ENCODE measurements at places on chromosomes 12 and 14.

- no peak for DNase-seq
These were observed 498.8 kb upstream of the LMO3 start for GRCh38 chr12:17104801-17105200.

GRCh38 chr12:12977231-12977630, 22.8 kb downstream of the HEBP1 start:
- DNase-seq, result no peak

DNA sequence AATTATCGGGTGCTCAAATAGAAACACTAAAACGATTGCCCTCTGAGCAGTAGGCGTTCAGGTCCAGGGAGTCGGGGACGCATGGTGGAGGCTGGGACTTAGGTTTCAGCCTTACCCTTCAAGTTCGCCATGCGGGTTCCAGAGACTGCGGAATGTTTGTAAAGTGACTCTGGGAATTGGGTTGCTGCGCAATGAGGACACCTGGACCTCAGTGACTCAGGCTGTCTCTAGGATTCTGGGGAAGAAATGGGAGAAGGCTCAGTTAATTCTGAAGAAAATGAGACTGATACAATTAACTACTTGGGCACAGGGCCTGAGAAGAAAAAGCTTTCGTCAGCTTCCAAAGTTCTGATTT, 1.1 kb downstream of the LGALS3 start:
- DNase-seq, result peak; percentile 42

GRCh38 chr12:109386059-109386433, 38.3 kb downstream of the MYO1H start:
- no peak for DNase-seq

DNA sequence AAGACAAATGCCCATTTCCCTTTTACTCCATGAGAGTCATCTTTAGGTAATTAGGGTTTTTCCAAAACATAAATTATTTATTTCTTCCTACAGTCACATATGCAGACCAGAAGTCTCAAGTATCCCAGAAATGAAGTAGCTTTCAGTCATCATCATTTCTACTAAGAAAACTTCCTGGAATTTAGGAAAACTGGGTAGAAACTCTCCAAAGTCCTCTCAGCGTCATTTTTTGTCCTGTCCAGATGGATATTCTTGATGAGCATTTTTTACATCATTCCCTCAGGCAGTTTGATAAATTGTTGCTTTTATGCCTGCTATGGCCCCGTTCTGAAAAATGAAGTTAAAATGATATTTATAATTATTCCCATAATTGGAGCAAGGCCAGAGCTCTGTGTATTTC, 93.9 kb upstream of the DCN start:
- DNase-seq, result no peak

DNA sequence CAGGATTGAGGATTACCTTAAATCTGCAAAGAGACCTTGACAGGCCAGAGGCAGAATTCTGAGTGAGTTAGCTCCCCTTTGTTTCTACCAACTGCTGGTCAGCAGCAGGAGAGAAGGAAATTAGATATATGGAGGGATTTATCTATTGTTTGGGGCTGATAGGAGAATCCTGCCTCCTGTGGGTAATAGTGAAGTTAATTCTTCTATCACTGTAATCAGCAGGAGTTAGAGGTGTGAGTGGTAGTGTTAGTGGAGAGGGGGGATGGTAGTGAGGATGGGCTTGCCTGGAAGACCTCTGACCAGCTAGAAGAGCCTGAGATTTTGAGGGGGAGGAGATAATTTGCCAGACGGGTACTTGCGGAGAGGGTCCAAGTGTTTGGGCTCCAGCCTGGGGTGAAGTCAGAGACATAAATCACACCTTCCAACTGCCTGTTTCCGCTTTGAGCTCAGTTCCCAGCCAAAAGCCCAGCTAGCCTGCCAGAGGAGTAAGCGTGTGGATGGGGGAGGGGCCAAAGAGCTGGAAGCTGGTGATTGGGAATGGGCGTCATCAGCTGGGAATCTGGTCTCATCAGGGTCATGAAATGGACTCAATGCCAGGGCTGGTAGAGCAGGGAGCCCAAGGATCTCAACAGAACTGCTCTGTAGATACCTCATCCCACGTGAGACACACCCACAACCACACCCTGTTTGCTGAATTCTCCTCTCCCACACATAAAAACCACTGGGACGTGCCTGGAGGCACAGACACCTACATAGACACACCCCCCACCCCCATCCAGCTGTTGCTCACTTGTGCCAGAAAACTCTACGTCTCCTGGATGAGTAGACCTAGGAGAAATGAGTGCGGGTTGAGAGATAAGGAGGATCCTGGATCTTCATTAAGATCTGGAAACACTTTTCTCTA, 13.1 kb upstream of the ITGA5 start:
- no peak for DNase-seq

- DNase-seq, result peak; percentile 54
These were observed 7.9 kb upstream of the NAA25 start for GRCh38 chr12:112116232-112117060.

GRCh38 chr12:57809425-57809824, 9.1 kb downstream of the AVIL start:
- DNase-seq, result no peak

- DNase-seq, result no peak
These were observed 75.0 kb downstream of the PRMT8 start for GRCh38 chr12:3565985-3566384.

- no peak for DNase-seq
These were observed 452.7 kb upstream of the PDE3A start for GRCh38 chr12:19915392-19916195.

GRCh38 chr12:40336573-40337199, 111.9 kb downstream of the LRRK2 start:
- DNase-seq, result no peak

GRCh38 chr14:37599507-37600368, 4.3 kb downstream of the TTC6 start:
- DNase-seq, result no peak

DNA sequence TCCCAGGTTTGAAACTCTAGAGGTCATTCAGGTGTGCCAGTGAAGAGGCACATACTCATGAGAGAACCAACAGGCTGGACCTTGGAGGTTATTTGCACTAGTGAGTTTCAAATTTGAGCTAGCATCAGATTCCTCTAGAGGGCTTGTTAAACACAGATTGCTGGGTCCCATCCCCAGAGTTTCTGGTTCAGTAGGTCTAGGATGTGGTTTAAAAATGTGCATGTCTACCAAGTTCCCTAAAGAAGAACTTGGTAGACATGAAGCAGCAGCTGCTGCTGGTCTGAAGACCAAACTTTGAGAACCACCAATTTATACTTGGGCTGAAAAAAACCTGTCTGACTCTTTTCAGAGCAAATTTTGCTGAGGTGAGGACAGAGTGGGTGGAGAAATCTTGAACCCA, 61.7 kb downstream of the SUSD6 start:
- DNase-seq, result no peak

DNA sequence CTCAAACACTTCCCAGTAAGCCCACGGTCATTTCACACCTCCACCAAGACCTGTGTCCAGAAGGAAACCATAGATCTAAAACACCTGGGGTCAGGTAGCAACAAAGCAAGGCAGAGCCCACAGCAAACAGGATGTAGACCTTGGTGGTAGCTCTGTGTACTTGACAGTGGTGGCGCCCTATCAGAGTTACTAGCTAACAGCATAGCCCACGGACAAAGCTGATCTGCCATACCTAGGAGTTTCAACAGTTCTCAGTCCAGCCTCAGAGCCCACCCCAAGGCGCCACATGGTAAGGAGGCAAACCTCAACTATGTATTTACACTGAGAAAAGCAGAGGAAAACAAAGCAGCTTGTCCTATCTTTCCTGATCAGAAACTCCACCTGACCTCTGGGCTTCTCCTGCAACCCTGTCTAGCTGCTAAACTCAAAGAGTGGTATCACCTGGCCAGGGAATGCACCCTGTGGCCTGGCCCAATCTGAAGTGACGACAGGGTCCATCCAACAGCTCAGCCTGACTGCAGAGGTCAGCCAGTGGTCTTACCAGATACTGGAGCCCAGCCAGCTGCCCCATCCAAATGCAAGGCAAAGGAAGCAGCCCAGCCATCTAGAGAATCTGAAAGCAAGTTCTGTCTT, 46.3 kb downstream of the STON2 start:
- DNase-seq, result no peak

DNA sequence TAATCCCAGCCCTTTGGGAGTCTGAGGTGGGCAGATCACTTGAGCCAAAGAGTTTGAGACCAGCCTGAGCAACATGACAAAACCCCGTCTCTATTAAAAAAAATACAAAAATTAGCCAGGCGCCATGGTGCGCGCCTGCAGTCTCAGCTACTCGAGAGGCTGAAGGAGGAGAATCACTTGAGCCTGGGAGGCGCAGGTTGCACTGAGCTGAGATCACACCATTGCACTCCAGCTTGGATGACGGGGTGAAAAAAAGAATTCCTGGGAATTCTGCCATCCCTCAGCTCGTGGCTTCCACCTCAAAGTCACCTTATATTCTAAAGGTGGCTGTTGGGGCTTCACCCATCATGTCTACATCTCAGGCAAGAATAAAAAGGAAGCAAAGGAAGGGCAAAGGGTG, 12.9 kb downstream of the BCL2L14 start:
- no peak for DNase-seq

- no peak for DNase-seq
These were observed 56.9 kb downstream of the CHST11 start for GRCh38 chr12:104513681-104514080.

DNA sequence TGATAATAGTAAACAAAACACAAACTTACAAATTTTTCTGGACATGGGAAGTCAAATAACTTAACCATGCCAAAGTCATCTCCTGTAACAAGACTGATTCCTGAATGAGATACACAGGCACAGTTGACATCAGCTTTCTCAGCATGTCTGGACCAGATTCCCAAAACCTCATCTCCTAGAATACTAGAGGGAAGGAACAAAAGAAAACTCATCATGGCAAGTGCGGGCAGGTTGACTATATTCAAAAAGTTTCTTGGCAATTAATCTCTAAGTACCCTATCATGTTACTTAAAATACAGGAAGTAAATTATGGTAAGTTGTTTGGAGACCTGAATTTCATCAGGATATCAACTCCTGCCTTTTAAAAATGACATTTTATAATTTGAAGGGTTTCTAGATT, 53.9 kb downstream of the ZC3H14 start:
- no peak for DNase-seq

GRCh38 chr12:90543374-90543773, 411.6 kb downstream of the CCER1 start:
- DNase-seq, result no peak

- DNase-seq, result no peak
These were observed 148.2 kb upstream of the CLEC14A start for GRCh38 chr14:38404100-38404541.

DNA sequence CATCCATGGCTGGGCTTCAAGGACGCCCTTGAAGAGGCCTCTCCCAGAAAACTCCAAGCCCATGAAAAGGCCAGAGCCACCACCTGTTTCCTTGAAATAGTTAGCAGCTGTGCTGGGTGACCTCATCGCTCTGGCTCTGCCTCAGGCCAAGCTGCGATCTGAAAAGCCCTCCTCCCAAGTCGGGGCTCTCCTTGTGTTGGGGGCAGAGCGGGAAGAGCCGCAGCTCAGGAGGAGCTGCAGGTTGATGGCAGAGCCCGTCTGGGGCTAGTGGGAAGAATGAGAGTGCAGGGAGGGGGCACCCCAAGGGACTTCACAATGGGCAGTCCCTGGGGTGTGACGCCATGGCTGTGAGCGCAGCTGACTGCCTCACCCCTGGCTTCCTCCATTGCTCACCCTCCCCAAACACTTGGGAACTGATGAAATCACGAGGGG, 50.0 kb upstream of the STON2 start:
- DNase-seq, result no peak

- no peak for DNase-seq
These were observed 16.4 kb downstream of the MANSC1 start for GRCh38 chr12:12333407-12334366.

- DNase-seq, result no peak
These were observed 228.0 kb downstream of the MON2 start for GRCh38 chr12:62694632-62695031.

- peak; percentile 9 for DNase-seq
These were observed 22.5 kb upstream of the NKX2-8 start for GRCh38 chr14:36604757-36605505.

DNA sequence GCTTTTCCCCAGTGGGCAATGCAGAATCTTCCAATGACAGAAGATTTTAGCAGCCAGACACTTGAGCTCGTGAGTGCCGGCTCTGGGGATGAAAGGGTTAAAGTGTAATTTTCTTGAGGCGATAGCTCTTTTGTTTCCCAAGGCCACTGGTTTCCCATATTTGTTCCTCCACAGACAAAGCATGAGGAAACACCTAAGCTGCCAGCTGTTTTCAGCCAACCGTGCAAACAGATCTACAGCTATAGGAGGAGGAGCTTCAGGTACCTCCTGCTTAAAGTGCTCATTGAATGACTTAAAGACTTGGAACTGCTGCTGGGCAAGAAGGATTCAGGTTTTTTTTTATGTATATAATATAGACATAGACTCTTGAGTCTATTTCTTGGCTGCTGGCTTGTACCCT, 1311.5 kb downstream of the TMEM121 start:
- DNase-seq, result no peak

GRCh38 chr12:74889563-74890236, 319.9 kb downstream of the KCNC2 start:
- no peak for DNase-seq

GRCh38 chr14:70885343-70886022, 21.8 kb upstream of the PCNX1 start:
- DNase-seq, result no peak

- no peak for DNase-seq
These were observed 5.6 kb upstream of the MYL6B start for GRCh38 chr12:56146492-56147460.

- no peak for DNase-seq
These were observed 2.3 kb upstream of the ITGA5 start for GRCh38 chr12:54421175-54421878.

- no peak for DNase-seq
These were observed 5.6 kb downstream of the ATP5MC2 start for GRCh38 chr12:53670308-53670707.

DNA sequence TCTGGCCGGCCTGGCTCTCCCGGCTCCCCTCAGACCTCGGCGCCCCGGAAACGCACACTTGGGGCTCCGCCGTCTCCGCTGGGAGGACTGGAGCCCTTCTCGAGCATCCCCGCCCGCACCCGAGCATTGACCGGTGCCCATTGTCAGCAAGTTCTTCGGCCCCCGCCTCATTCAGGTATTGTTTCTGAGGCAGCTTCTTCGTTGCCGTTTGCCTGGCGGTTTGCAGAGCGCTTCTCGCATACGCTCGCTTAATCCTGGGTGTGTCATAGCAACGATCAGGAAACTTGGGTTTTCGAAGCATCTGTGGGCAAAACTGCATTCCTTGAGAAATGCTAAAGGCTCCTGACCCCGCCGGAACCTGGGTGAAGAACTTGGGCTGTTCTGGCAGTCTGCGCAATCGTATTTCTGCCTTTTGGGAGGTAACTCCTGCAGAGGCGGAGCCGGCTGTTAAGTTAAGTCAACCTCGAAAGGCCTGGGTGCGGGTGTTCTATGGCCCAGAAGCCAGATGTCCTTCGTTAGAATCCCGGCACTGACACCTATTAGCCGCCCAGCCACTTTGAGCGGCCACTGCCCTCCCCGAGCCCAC, 518 bp downstream of the GSKIP start:
- DNase-seq, result peak; percentile 26

- DNase-seq, result no peak
These were observed 666.0 kb downstream of the MED13L start for GRCh38 chr12:115611477-115611876.
